ENCODE measurements at places on chromosomes 1 and 21.

DNA sequence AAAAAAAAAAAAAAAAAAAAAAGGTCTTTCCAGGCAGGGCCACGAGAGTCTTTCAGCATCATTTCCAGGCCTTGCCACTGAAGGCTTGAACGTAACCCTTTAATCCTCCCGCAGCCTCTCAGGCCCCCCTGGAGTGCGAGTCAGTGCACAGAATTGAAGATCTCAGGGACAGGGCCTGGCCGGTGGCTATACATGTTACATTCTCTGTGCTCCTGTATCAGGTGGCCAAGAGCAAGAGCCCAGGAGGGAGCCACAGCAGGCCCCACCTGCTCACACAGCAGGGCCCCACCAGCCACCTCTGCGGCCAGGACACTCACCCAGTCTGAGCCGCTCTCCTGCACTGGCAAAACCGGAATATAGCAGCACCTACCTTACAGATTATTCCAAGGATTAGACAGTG lies 34.1 kb upstream of the SLC25A33 start:
- peaks cover 11% of the 10 kb centered on the region for H3K27me3 ChIP-seq
- DNase-seq: no peak
- H3K27ac ChIP-seq: no peak overlapping the region
- H3K4me1 ChIP-seq: peaks cover 2% of the 10 kb centered on the region
- no peak overlapping the region for H3K4me3 ChIP-seq

DNA sequence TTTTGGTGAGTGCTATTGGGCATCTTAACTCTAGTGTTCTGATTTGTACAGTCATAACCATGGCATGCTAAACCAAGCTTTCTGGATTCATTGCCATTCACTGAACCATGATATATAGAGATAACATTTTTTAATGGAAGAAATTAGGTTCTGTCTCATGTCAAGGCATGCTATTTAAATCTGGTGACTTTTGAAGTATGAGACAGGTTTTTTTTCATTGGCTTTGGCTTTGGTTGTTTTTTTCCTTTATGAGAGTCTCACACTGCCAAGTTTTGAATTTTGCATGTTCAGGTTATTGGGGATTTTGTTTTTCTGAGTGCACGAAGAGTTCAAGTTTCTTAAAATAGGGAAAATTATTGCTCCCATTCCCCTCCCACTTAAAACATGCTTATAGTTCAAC lies 141.3 kb upstream of the ADAMTS5 start:
- no peak for DNase-seq
- no peak overlapping the region for H3K27ac ChIP-seq
- no peaks in the 10 kb centered on the region for H3K4me1 ChIP-seq
- no peaks in the 10 kb centered on the region for H3K27me3 ChIP-seq

DNA sequence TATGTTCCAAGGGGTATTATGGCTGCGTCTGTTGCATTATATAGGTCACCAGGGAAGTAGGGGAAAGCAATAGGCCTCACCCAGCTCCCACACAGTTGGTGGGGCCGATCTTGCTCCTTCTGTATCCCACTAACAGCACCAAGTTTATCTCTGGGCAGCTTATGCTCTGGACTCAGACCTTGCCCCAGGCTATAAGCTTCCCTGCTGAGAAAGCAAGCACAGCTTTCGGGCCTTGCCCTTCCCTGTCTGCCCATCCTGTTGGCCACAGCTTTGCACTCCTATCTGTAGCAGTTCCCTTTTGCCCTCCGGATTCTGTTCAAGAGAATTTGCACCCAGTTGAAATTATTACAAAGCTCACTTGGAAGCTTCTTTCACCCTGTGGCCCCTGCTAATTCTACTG lies 12.9 kb downstream of the KCNE1 start:
- H3K4me3 ChIP-seq: no peak overlapping the region
- DNase-seq: no peak
- H3K27me3 ChIP-seq: peaks cover 9% of the 10 kb centered on the region
- H3K4me1 ChIP-seq: no peaks in the 10 kb centered on the region
- H3K36me3 ChIP-seq: no peaks in the 10 kb centered on the region
- no peak overlapping the region for H3K27ac ChIP-seq

- DNase-seq: no peak
- peaks cover 9% of the 10 kb centered on the region for H3K4me1 ChIP-seq
- no peak overlapping the region for H3K4me3 ChIP-seq
- H3K27ac ChIP-seq: no peak overlapping the region
- no peaks in the 10 kb centered on the region for H3K27me3 ChIP-seq
Observed at GRCh38 chr1:11180342-11180744, 8.8 kb upstream of the ANGPTL7 start.

- H3K4me3 ChIP-seq: no peak overlapping the region
- H3K36me3 ChIP-seq: no peaks in the 10 kb centered on the region
- no peak overlapping the region for H3K27ac ChIP-seq
- DNase-seq: no peak
- no peaks in the 10 kb centered on the region for H3K4me1 ChIP-seq
- peaks cover 26% of the 10 kb centered on the region for H3K27me3 ChIP-seq
Observed at GRCh38 chr1:17101261-17101660, 18.0 kb downstream of the PADI2 start.

GRCh38 chr1:10515301-10515975 lies 40.7 kb downstream of the PEX14 start:
- peaks cover 59% of the 10 kb centered on the region for H3K4me1 ChIP-seq
- H3K27me3 ChIP-seq: no peaks in the 10 kb centered on the region
- H3K27ac ChIP-seq: peak overlapping the region; percentile 94
- no peaks in the 10 kb centered on the region for H3K36me3 ChIP-seq
- no peak for DNase-seq
- peak overlapping the region; percentile 28 for H3K4me3 ChIP-seq

DNA sequence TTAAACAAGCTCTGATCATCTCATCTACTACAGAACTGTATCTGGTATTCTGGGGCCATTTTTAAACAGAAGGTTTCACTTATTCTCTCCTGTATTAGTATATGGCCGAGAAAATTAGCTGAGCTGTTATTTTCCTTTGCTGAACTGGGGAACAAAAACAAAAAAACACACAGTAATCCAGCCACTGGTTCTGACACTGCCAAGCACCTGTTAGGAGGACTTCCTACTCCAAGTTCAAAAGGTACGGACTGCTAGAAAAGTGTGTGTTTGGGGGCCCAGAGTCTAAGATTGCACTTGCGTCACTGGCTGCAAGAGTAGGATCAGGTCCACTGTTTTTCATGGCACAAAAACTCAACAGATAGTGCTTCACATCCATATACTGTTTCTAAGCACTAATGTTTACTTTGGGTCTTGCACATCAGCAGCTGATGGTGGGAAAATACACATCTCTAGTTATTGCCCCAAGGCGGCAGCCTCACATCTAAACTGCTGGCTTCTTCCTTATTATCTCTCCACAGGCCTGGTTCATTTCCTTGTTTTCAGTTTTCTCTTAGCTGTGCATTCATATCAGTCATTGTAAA lies 226.1 kb downstream of the FGGY start:
- peaks cover 6% of the 10 kb centered on the region for H3K36me3 ChIP-seq
- H3K4me3 ChIP-seq: no peak overlapping the region
- no peak for DNase-seq
- no peaks in the 10 kb centered on the region for H3K4me1 ChIP-seq

GRCh38 chr1:40679165-40679953 lies 12.1 kb upstream of the NFYC start:
- DNase-seq: no peak
- peaks cover 5% of the 10 kb centered on the region for H3K4me1 ChIP-seq
- no peak overlapping the region for H3K27ac ChIP-seq
- no peaks in the 10 kb centered on the region for H3K27me3 ChIP-seq
- H3K36me3 ChIP-seq: peaks cover 4% of the 10 kb centered on the region
- no peak overlapping the region for H3K4me3 ChIP-seq

DNA sequence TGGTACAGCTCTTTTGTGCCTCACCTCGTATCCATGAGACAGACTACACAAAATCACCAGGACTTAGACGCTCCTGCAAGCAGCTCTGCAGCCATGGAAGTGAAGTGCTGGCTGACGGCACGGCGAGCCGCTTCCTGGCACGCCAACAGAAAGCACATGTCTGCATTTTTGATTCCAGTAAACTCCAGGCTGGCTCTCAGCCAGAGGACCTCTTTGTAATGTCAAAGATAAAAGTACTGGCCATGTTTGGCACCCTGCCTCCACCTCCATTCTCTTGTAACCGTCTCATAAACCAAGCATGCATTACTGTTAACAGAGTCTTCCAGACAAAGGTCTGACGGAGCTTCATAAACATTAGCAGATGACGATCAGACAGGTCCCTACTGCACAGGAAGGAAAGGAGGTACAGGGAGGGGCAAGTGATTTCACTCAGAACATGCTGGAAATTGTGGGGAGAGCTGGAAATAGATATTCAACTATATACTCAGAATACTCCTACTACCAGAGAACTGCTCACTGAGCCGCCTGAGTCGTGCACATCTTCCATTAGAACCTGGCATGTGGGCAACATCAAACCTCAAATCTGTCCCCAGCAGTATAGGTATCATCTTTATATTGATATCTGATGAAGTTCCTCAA lies 632.0 kb downstream of the SMYD3 start:
- H3K27me3 ChIP-seq: no peaks in the 10 kb centered on the region
- no peak overlapping the region for H3K27ac ChIP-seq
- no peak for DNase-seq
- no peaks in the 10 kb centered on the region for H3K4me1 ChIP-seq
- H3K4me3 ChIP-seq: no peak overlapping the region
- no peaks in the 10 kb centered on the region for H3K36me3 ChIP-seq

GRCh38 chr21:36388835-36389234 lies 3.6 kb downstream of the CHAF1B start:
- H3K27me3 ChIP-seq: no peaks in the 10 kb centered on the region
- peak overlapping the region; percentile 6 for H3K27ac ChIP-seq
- no peak overlapping the region for H3K4me3 ChIP-seq
- no peaks in the 10 kb centered on the region for H3K4me1 ChIP-seq
- H3K36me3 ChIP-seq: peaks cover 2% of the 10 kb centered on the region

GRCh38 chr1:3924825-3925220 lies 24.8 kb upstream of the C1orf174 start:
- peaks cover 7% of the 10 kb centered on the region for H3K4me1 ChIP-seq
- DNase-seq: no peak
- H3K27me3 ChIP-seq: peaks cover 10% of the 10 kb centered on the region
- H3K4me3 ChIP-seq: no peak overlapping the region

DNA sequence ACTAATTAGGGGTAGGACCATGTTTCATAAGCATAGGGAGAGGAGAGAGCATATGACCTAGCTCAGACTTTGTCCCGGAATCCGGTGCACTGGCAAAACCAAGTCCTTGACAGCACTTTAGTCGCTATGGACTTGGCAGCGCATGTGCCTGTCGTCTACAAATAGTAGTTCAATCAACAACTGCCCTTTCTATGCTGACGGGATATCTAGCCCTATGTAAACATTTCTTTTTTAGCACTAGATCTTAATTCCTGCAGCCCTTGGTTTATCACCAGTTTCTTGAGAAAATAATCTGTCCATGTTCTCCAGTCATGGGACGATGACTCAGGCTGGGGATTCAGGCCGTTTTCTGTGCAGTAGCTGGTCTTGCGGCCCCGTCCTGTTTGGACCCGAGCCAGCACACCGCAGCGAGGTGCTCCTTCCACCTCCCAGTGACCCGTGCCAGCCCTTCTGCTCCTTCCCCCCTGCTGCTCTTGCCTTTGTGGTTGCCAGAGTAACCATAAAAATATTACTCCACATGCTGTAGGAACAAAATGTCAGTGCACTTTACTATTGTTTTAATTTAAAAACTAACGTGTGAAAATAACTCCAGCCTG lies 8.6 kb upstream of the MT1HL1 start:
- no peaks in the 10 kb centered on the region for H3K4me1 ChIP-seq
- H3K27ac ChIP-seq: no peak overlapping the region
- no peaks in the 10 kb centered on the region for H3K36me3 ChIP-seq
- no peak overlapping the region for H3K4me3 ChIP-seq
- H3K27me3 ChIP-seq: peaks cover 18% of the 10 kb centered on the region

DNA sequence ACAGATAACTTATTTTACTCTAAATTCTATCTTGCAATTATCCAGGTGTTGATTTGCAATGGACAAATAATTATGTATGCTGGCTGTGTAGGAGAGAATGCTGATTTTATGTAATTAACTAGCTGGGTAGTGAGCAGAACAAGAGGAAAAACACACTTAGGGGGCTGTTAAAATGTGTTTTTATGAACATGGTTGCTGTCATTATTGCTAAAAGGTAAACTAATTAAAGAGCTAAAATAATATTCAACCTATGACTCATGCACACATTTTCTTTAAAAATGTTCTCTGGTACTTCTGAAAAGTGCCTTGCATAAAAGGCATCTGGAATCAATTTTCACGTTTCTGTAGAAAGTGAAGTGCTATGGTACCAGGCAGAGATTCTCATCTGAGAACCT lies 192.8 kb upstream of the C8B start:
- no peaks in the 10 kb centered on the region for H3K27me3 ChIP-seq
- H3K4me1 ChIP-seq: peaks cover 14% of the 10 kb centered on the region
- no peak for DNase-seq
- H3K36me3 ChIP-seq: peaks cover 2% of the 10 kb centered on the region
- H3K27ac ChIP-seq: peak overlapping the region; percentile 0

GRCh38 chr1:37865348-37866120 lies 6.1 kb upstream of the MTF1 start:
- no peak for DNase-seq
- H3K4me1 ChIP-seq: peaks cover 4% of the 10 kb centered on the region
- H3K4me3 ChIP-seq: no peak overlapping the region

- H3K27ac ChIP-seq: no peak overlapping the region
- no peaks in the 10 kb centered on the region for H3K4me1 ChIP-seq
- no peak for DNase-seq
- H3K27me3 ChIP-seq: peaks cover 4% of the 10 kb centered on the region
Observed at GRCh38 chr1:76759950-76760349, 107.3 kb upstream of the ST6GALNAC5 start.

- no peak overlapping the region for H3K4me3 ChIP-seq
- H3K36me3 ChIP-seq: peaks cover 3% of the 10 kb centered on the region
- no peak for DNase-seq
- H3K4me1 ChIP-seq: peaks cover 18% of the 10 kb centered on the region
- H3K27me3 ChIP-seq: no peaks in the 10 kb centered on the region
Observed at GRCh38 chr1:151653397-151653796, 41.5 kb downstream of the SNX27 start.

DNA sequence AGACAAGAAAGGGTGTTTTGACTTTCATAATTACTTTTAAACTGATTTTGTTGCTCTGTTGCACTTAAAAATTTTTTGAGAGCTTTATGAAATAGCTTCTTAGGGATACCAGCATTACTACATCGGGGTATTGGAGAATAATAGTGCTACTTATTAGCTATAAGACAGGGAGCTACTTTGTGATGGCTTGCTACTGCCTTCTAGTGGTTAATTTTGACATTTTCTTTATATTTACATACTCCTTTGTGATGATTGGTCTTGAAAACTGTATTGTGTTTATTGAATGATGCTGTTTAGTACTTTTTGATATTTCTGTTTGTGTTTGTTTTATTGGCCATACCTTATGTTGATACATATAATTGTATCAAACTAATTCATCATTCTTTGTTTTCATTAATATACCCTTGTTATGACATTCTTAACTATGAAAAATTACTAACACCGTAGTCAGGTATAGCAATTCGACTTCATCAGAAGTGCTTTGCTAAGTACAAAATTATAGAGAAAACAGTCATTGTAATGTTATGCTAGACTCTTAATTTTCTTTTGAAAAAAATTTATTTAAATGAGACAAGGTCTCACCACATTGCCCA lies 85.5 kb downstream of the CLIC4 start:
- peaks cover 12% of the 10 kb centered on the region for H3K27me3 ChIP-seq
- H3K36me3 ChIP-seq: peaks cover 2% of the 10 kb centered on the region
- no peaks in the 10 kb centered on the region for H3K4me1 ChIP-seq
- H3K27ac ChIP-seq: no peak overlapping the region

GRCh38 chr1:105359457-105359856 lies 1609.8 kb downstream of the AMY1C start:
- no peak overlapping the region for H3K27ac ChIP-seq
- no peaks in the 10 kb centered on the region for H3K27me3 ChIP-seq
- H3K4me3 ChIP-seq: no peak overlapping the region
- no peaks in the 10 kb centered on the region for H3K4me1 ChIP-seq

Measured in T-helper 17 cell (primary cell).